Stimulated activated effector memory CD8-positive, alpha-beta T cell treated with anti-CD3 and anti-CD28 coated beads, Interleukin-12 subunit alpha, Interleukin-12 subunit beta, amount 100 ng/mL, for 72 hours (primary cell): ENCODE measurements at places on chromosomes 5 and 9.

DNA sequence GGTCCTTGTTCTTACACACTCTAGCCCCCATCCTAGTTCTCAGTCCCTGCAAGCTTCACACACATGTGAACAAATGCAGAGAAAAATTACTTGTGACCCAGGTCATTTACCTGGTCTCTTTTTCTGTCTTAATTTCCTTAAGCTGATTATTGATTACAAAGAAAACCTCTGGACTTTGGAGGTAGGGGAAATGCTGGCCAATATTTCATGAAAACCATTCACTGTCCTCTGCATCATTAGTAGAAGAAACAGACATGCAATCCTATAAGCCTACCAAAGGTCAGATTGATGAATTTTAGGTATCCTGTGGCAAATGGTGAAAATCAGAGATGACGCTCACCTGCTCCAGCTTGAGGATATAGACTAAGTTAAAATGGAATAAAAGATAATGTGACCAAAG, 366.8 kb downstream of the ARRDC3 start:
- no peak for DNase-seq

- DNase-seq: no peak
Measured at GRCh38 chr5:132364319-132364718, 5.2 kb upstream of the SLC22A5 start.

DNA sequence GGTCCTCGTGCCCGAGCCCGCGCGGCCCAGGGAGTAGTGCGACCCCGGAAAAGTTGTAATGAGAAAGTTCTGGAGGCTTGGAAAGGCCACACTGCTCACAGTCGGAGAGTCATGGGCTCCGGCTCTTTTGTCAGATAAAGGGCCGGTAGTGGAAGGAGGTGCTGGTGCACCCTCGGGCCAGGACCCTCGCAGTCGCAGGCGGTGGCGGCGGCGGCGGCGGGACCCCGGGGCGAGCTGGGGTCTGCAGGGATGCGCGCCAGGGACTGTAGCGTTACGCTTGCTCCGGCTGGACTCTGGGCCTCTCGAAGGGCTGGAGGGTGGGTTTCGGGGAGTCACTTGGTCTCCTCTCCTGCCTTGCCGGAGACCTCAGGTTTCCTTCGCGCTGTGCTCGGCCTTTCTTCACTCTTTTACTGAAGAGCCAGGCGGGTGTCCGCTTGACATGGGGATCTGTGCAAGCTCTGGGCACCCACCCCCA, 1.5 kb downstream of the RORB start:
- no peak for DNase-seq

GRCh38 chr5:144131261-144131660, 39.2 kb downstream of the YIPF5 start:
- no peak for DNase-seq

GRCh38 chr9:5416953-5417352, 20.8 kb downstream of the PLGRKT start:
- DNase-seq: no peak

DNA sequence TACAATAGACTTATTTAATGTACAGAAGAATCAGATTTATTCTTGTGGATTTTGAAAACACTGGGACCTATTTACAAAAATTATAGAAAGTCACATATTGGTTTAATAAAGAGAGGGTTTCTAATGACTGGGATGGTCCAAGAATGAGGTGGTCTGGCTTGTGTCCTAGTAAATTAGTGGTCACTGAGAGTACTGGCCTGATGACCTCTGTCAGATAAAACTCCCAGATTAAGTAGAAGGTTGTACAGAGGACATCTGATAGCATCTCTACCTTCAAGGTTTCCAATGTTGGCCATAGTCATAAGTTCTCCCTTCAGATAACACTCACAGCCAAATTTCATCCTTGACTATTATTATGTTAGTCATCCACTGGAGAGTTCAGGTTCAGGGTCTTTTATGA, 692.9 kb downstream of the MTRR start:
- no peak for DNase-seq

- no peak for DNase-seq
Measured at GRCh38 chr9:89524963-89525362, 27.1 kb upstream of the SEMA4D start.

DNA sequence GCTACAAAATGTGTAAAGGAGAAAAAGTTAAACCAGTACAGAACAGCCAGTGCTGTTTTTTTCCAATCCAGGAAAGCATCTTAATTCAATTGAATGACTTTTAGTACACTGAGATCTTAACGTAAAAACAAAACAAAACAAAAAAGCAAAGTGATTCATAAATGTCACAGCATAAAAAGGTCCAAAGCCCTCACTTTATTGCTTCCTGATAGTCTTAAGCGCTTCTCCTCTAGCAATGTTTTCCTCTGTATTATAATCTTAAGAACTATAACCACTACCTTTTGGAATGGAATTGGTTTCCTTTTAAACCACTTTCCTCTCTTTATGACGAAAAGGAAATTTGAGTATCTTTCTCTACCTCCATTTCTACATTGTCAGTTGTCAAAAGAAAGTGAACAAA, 91.4 kb downstream of the SEMA5A start:
- no peak for DNase-seq

GRCh38 chr5:173646692-173647091, 30.2 kb upstream of the BOD1 start:
- DNase-seq: no peak

DNA sequence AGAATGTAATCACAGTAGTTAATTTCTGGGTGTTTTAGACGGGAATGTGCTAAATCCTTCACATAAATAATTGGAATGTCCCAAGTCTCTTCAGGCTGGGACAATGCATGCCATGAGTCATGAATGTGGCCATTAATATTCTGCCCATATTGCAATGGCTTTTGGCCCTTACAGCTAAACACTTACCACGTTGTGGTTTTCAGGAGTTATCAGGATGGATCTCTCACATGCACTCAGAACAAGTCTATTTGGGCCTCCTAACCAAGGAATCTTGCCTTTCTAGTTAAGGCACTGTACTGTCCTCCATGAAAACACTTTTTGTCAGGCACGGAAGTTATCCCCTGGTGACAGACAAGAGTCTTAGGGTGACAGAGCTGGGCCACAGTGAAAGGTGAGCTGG, 32.7 kb downstream of the PKD2L2 start:
- DNase-seq: no peak

DNA sequence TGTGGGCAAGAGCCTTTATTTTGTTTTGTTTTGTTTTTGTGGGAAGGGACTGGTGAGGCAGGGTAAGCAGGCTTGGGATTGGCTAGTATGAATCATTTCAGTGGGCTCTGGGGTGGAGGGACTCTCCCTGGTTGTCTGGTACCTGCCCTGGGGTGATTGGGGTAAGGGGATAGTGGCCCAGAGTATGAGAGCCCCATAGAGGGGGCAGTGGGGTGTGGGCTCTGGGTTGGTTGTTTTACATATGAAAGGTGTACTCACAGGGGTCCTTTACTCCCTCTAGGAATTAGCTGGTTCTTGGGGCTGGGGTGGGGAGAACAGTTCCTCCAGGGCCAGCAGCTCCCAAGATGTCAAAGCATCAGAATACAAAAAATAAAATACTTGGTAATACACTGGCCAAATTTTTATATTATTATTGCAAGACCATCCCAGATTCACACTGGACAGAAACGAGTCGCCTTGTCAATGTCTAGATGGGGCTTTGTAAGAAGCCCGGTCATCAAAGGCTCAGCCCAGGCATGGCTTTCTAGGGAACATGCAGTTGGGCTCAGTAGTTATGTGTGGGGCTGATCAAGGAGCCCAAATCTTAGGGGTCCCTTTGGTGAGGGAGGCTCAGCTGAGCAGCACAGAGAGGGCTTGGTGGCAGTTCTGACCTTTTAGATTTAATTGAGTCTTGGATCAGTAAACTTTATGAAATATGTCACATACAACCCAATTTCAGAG, 190.5 kb downstream of the NXNL2 start:
- DNase-seq: no peak

DNA sequence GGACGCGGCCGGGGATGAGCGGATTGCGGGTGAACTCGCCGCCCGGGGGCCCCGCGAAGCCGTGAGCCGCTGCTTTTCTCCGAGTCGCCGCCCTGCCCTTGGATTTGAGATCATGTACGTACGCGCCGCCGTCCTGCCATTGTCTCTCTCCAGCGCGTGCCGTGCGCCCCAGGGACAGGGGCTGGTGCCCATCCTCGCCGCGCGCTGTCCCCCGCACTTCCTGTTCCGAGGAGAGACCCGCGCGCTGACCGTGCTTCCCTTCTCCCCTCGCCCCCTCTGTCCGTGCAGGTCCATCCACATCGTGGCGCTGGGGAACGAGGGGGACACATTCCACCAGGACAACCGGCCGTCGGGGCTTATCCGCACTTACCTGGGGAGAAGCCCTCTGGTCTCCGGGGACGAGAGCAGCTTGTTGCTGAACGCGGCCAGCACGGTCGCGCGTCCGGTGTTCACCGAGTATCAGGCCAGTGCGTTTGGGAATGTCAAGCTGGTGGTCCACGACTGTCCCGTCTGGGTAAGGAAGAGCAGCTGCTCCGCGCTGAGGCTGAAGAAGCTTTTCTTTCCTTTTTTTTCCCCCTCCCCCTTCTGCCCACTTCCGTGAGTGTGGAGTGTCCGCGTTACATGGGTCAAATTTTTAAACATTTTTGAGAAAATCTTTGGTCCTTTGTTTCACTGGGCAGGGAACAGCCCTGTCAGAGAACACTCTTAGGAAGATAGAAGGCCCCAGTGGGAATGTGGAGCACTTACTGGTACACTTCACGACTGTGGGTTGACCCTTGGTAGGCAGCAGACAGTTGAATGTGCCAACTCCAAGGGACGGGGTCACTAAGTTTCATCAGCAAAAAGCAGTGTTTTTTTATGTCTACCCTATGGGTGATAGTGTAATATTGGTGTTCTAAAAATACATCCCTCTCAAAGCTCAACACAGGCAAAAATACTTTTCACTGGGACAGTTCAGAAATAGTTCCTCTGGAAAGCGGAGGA, 727 bp downstream of the RHOBTB3 start:
- DNase-seq: peak; percentile 59

- no peak for DNase-seq
Measured at GRCh38 chr5:90356622-90357021, 52.9 kb downstream of the CETN3 start.

GRCh38 chr9:97906236-97906831, 16.0 kb downstream of the TRMO start:
- DNase-seq: no peak

DNA sequence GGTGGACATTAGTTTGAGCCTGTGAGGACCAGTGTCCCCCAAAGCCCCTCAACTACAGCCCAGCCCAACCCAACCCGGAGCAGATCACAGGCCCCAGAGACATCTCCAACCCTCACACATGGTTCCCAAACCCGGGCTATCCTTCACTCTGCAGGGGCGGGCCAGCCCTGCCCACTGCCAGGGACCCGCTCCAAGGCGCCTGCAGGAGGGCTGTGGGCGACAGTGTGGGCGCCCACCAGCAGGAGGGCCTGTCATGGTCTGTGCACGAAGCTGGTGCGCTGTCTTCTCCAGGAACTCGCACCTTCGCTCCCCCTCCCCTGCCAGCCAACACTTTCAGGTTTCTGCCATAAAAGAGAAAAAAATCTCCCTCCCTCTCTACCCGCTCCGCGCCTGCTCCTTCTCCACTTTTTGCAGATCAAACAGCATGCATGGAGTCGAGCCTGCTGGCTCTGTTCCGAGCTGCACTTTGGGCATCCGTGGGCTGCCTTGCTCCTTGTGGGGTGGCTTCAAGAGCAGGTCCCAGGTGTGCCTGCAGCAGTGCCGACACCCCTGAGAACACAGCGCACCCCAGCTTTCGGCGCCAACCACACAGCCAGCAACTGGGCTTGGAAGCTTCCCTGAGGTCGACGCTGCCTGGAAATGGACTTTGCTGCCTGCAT, 133.7 kb upstream of the PPP1R26 start:
- no peak for DNase-seq
